ENCODE measurements at places on chromosomes 12 and 14.

GRCh38 chr12:23949348-23950209 is at the start of gene SOX5:
TSS of gene SOX5 (minus strand) at chr12:23949670. CDS start at chr12:23949601, 69 bp downstream.
- no peak for DNase-seq

DNA sequence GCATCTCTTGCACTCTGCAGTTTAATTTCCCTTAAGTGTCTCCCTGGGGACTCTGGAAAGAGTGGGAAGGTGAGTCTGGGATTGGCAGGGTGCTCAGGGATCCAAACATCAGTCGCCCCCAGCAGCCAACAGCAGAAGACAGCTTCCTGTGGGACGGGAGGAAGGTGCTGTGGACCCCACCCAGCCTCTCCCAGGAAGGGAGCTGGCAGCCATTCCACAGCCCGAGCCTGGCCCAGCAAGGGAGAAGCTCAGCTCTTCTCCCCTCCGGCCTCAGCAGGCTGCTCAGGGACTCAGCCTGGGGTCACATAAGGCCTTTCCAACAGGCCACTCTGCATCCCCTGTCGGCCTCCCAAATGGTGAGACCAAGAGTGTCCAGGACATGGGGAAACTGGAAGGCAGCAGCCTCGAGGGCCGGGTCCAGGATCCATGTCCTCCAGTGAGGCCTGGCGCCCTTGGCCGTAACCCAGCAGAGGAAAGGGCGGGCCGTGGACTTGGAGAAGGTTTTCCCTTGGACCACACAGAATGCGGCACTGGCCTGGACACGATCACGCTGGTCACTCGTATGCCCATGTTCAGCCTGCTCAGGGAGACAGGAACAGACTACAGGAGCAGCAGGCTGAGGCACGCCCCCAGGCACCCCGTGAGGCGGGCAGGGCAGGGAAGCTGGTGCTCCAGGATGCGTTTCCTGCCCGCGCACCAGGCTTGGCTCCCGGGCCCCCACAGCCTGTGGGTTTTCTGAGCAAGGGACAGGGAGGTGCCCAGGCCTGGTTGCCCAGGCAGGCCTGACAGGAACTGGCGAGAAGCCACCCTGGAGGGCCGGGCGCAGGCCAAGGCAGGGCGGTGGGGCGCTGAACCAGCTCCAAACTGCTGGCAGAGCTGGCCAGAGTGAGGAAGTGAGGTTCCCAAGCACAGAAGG is 3.5 kb downstream of the XRCC3 start:
- no peak for DNase-seq

DNA sequence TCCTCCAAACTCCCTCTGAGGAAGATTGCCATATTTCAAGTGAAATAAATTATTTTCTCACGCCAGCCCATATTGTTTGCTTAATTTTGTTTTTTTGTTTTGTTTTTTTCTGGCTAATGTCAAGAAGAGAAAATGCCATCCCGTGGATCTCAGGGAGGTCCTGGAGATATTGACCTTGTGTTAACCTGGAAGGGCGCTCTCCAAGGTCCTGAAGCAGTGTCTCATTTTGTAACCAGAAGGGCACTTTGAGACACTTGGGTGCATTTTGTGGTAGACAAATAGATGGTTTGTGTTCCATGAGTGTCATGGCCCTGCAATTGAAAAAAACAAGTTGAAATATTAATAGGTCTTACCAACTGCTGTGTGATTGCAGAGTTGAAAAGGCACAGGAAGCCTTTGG is 268.9 kb downstream of the SUDS3 start:
- no peak for DNase-seq

GRCh38 chr12:104109446-104110271 is 28.4 kb downstream of the NFYB start:
- DNase-seq = no peak

GRCh38 chr14:24381363-24382063 is 13.5 kb downstream of the NFATC4 start:
- DNase-seq = no peak

GRCh38 chr14:55512421-55512820 is 67.6 kb upstream of the KTN1 start:
- no peak for DNase-seq

DNA sequence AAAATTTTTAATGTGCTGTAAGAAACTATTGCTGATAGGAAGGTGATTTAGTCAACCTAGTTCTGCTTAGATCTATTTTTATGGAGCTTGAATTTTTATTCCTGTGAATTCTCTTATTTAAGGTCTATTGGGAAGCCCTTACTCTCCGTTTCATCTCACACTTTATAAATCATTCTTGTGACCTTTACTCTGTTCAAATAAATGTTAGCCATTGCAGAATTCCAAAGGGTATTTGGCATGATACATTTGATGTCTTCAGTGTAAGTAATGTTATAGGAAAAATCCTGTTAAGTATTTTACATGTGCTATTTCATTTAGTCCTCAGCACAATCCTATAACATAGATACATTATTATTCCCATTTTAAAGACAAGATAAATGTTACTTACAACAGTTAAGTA is 12.5 kb downstream of the PTPRQ start:
- no peak for DNase-seq
